ENCODE measurements at places on chromosomes 3 and 15. TPM values are rescaled to one million over a fixed set of nuclear protein-coding genes. Genes with fewer than 3 reads are reported as not detected.

SLC2A2 gene
- not detected for total RNA-seq

IRAK2 gene
- total RNA-seq = 26.4 TPM

ATP13A5 gene
- not detected for total RNA-seq

KLF15 gene
- 0.08 TPM for total RNA-seq

SPTSSB gene
- total RNA-seq = not detected

CNTN3 gene
- total RNA-seq = not detected

CFAP92 gene
- total RNA-seq = not detected

DNAH12 gene
- 0.03 TPM for total RNA-seq

RTP3 gene
- total RNA-seq = not detected

FGD5 gene
- total RNA-seq = 0.03 TPM

GPR62 gene
- total RNA-seq = not detected

CLDN11 gene
- total RNA-seq = 0.20 TPM

BLOC1S6 gene
- 19.2 TPM for total RNA-seq

ACKR4 gene
- not detected for total RNA-seq

IMPG2 gene
- not detected for total RNA-seq

SLCO2A1 gene
- 0.02 TPM for total RNA-seq

CD200R1 gene
- total RNA-seq = 0.14 TPM

TMEM207 gene
- not detected for total RNA-seq

NT5DC2 gene
- 105 TPM for total RNA-seq

MYL3 gene
- total RNA-seq = not detected

EFHB gene
- 0.72 TPM for total RNA-seq

VPS33B gene
- 11.9 TPM for total RNA-seq

KLHL18 gene
- total RNA-seq = 20.1 TPM

PEX5L gene
- not detected for total RNA-seq

CDHR4 gene
- 0.44 TPM for total RNA-seq

DAZL gene
- total RNA-seq = not detected

LYSMD2 gene
- total RNA-seq = 27.1 TPM
